Right atrium auricular region (tissue), 2 donors: ENCODE measurements at places on chromosomes 11 and 22. TPM values are rescaled to one million over a fixed set of nuclear protein-coding genes. Genes with fewer than 3 reads are reported as not detected.

Gene CFAP300
- 1.8 TPM for total RNA-seq

Gene ASCL2
- 0.51 TPM for total RNA-seq

Gene OR5P2
- total RNA-seq = not detected

Gene INCENP
- 8.1 TPM for total RNA-seq

Gene SCGB1D2
- total RNA-seq = not detected

Gene RIC3
- total RNA-seq = 7.9 TPM

- H3K27ac ChIP-seq = peak overlapping the region; percentile 1
- DNase-seq = no peak
- H3K4me1 ChIP-seq = peaks cover 37% of the 10 kb centered on the region
- no peaks in the 10 kb centered on the region for H3K36me3 ChIP-seq
These were observed 87.2 kb upstream of the PITPNB start for GRCh38 chr22:28006271-28006670.

DNA sequence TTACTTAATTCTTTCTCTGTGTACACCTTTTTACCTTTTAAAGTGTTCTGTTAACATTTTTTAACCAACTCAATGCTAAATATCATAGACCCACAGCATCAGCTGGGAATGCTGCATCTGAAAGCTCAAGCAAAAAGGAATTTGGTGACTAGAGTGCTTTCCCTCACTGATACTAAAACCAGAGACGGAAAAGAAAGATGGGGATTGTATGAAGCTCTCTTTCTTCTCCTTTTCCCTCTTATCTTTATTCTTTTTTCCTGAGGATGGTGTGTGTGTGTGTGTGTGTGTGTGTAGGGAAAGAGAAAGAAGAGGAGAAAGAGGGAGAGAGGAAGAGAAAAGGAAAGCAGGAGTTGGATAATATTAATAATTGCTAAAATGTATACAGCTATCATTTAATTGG lies 4.1 kb upstream of the SIK2 start:
- no peak overlapping the region for H3K27ac ChIP-seq
- no peak overlapping the region for H3K4me3 ChIP-seq
- no peaks in the 10 kb centered on the region for H3K36me3 ChIP-seq
- peaks cover 15% of the 10 kb centered on the region for H3K4me1 ChIP-seq

GRCh38 chr11:59141673-59142460 lies 789 bp upstream of the FAM111A start:
- H3K27ac ChIP-seq = peak overlapping the region; percentile 88
- no peaks in the 10 kb centered on the region for H3K4me1 ChIP-seq
- H3K4me3 ChIP-seq = peak overlapping the region; percentile 69
- H3K36me3 ChIP-seq = no peaks in the 10 kb centered on the region

DNA sequence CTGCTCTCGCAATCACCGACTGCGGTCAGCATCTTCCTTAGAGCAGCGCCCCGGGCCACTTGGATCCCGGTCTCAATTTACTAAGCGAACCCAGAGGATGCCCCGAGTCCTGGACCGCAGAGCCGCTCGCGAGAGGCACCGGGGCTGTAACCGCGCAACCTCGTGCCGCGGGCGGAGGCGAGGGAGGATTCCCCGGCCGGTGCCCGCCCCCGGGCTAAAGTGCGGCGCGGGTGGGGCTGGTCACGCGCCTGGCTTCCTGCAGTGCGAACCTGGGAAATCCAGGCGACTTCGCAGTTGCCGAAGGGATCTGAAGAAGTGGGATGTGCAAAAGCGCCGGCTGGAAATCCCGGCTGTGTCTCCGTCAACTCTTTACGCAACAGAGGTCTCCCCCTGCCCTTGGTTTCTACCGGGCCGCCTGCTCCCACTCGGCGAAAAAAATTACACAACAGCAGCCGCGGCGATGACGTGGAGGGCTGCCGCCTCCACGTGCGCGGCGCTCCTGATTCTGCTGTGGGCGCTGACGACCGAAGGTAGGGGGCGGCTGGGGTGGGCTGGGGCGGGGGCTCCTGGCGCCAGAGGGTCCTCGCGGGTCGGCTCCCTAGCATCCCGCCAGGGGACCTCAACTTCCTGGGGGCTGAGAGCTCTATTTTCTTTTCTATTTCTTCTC lies at the start of gene NCR3LG1:
Gene NCR3LG1 (plus strand): TSS at position 291 of the 667 bp plus-strand sequence. CDS start 170 bp downstream, at position 461.
- no peaks in the 10 kb centered on the region for H3K36me3 ChIP-seq
- no peaks in the 10 kb centered on the region for H3K27me3 ChIP-seq
- peaks cover 25% of the 10 kb centered on the region for H3K4me1 ChIP-seq
- DNase-seq = peak; percentile 79
- H3K4me3 ChIP-seq = peak within 1 kb of the TSS; percentile 73
- H3K27ac ChIP-seq = peak within 1 kb of the TSS; percentile 85

DNA sequence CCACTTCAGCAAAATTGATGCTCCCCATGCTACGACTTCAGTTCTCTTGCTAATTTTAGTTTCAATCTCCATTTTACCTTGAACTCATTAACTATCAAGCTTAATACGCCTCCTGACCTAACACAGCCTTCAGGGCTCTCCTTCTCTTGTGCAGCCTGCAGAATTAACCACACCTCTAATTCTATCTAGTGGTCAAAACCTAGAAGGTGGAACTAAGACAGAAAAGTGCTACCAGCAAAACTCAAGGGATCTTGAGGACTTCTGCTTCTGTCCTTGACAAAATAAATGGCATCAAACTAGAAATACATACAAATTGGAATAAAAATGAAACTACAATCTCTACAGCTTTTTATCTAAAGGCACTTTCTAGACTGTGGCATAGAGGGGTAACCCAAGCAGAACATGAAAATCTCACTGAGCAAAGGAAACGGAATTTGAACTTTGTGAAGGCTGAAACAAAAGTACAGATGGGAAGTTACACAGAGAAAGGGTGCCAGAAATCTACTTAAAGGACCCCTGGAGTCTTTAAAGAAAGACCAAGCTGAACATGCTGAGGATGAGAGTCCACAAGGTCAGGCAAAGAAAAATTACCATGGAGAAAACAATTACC lies 10.7 kb downstream of the CWF19L2 start:
- no peak overlapping the region for H3K4me3 ChIP-seq
- no peaks in the 10 kb centered on the region for H3K27me3 ChIP-seq
- H3K27ac ChIP-seq = no peak overlapping the region
- peaks cover 5% of the 10 kb centered on the region for H3K36me3 ChIP-seq
- no peak for DNase-seq
- H3K4me1 ChIP-seq = no peaks in the 10 kb centered on the region

GRCh38 chr11:67418476-67419281 lies 3.2 kb downstream of the CARNS1 start:
- H3K36me3 ChIP-seq = no peaks in the 10 kb centered on the region
- no peaks in the 10 kb centered on the region for H3K4me1 ChIP-seq
- no peak for DNase-seq
- no peak overlapping the region for H3K4me3 ChIP-seq
- H3K27me3 ChIP-seq = no peaks in the 10 kb centered on the region

DNA sequence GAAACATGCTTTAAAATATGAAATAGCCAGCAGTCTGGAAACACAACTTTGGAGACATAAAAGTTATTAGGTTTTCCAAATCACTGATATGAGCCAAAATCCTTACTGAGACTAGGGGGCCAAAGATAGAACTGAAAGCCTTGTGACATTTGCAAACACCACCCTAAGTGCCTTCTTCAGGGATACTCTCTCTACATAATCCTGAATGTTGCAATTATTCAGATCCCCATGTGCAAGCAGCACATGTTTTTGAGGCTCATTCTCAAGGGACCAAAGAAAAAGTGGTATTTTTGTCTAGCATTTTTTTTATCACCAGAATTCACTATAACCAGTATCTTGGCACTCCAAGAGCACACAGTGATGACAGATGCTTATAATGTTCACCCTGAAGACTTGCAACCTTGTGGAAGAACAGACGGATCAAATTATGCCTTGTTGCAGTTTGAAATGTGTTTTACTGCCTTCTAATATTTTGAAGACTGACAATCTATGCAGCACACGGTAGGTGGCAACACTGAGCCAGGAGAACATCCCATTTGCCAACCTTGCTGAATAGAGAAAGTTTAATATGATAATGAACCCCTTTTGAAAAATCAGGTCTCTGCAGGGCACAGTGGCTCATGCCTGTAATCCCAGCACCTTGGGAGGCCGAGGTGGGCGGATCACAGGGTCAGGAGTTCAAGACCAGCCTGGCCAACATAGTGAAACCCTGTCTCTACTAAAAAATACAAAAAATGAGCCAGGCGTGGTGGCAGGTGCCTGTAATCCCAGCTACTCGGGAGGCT lies 78.5 kb downstream of the PLEKHA7 start:
- peaks cover 37% of the 10 kb centered on the region for H3K4me1 ChIP-seq
- DNase-seq = no peak
- no peaks in the 10 kb centered on the region for H3K27me3 ChIP-seq
- H3K4me3 ChIP-seq = no peak overlapping the region
- no peaks in the 10 kb centered on the region for H3K36me3 ChIP-seq

- no peak overlapping the region for H3K4me3 ChIP-seq
- no peaks in the 10 kb centered on the region for H3K36me3 ChIP-seq
- DNase-seq = no peak
- H3K27ac ChIP-seq = no peak overlapping the region
- H3K27me3 ChIP-seq = no peaks in the 10 kb centered on the region
These were observed 494.6 kb downstream of the MIAT start for GRCh38 chr22:27152033-27152432.

DNA sequence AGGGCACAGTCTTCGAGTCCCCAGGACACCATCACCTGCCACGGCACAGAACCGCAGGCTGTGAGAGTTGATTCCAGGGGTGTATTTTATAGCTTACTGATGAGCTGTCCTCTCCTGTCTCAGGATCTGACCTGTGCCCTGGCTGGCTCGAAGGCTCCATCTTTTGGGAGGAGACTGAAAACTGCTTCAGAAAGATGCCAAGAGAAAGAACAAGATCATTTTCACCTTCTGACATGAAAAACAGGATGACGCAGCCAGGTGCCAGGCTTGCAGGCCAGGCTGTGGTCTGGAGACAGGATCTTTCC lies 2.2 kb downstream of the MRGPRD start:
- no peaks in the 10 kb centered on the region for H3K36me3 ChIP-seq
- no peak for DNase-seq
- H3K4me3 ChIP-seq = no peak overlapping the region
- no peak overlapping the region for H3K27ac ChIP-seq
- H3K27me3 ChIP-seq = no peaks in the 10 kb centered on the region
- no peaks in the 10 kb centered on the region for H3K4me1 ChIP-seq

DNA sequence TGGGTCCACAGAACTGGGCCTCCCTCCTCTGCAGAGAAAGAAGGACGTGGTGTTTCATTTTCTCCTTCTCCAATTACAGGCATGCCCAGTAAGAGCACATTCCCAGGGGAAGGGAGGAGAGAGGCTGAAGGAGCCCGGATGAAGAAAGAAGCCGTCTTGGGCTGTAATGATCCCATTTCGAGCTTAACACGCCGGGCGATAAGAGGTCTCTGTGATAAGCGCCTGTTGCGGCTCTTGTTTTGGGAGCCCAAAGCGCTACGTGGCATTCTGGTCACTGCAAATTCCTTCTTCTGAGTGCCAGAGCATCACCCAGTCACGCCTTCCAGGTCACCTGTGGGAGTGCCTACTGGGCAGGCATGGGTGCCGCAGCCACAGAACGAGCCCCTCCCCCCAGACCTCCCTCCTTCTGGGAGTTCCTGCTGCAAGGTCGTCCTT lies 57.5 kb downstream of the ANO1 start:
- peaks cover 10% of the 10 kb centered on the region for H3K4me1 ChIP-seq
- no peaks in the 10 kb centered on the region for H3K27me3 ChIP-seq
- no peaks in the 10 kb centered on the region for H3K36me3 ChIP-seq
- DNase-seq = no peak
- H3K4me3 ChIP-seq = no peak overlapping the region

GRCh38 chr11:113204280-113204679 lies 110.1 kb upstream of the TTC12 start:
- H3K4me3 ChIP-seq = no peak overlapping the region
- no peak overlapping the region for H3K27ac ChIP-seq

DNA sequence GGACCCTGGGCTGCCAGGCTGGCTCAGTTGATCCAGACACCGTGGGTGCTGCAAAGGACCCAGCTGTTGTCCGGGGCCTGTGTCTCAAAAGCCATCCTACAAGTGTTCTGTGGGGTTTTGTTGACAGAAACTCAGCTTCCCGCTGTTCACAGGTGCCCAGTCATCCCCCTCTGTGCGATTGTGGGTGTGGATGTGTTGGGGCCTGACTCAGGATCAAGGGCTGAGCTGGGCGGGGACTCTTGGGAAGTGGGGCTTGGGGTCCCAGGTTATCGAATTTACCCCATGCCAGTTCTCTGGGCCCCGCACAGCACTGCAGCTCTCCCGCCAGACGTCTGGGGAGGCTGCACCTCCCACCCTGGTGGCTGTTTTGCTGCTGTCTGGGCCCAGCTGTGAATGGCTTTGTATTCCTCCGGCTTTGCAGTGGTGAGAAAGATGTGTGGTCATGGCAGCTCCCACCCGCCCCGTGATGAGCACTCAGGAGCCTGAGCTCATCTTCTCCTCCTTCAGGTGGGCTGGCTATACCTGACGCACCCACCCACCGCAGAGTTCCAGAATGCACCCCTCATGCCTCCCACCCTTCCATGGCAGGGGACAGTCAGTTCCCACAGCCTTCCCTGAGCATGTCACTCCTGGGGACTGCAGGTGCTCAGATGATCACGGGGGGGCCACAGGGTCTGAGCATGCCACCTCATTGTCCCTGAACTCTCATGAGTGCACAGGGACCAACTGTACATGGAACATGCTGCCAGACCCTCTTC lies 3.6 kb upstream of the AP2A2 start:
- H3K4me3 ChIP-seq = no peak overlapping the region
- H3K27me3 ChIP-seq = no peaks in the 10 kb centered on the region
- DNase-seq = no peak

DNA sequence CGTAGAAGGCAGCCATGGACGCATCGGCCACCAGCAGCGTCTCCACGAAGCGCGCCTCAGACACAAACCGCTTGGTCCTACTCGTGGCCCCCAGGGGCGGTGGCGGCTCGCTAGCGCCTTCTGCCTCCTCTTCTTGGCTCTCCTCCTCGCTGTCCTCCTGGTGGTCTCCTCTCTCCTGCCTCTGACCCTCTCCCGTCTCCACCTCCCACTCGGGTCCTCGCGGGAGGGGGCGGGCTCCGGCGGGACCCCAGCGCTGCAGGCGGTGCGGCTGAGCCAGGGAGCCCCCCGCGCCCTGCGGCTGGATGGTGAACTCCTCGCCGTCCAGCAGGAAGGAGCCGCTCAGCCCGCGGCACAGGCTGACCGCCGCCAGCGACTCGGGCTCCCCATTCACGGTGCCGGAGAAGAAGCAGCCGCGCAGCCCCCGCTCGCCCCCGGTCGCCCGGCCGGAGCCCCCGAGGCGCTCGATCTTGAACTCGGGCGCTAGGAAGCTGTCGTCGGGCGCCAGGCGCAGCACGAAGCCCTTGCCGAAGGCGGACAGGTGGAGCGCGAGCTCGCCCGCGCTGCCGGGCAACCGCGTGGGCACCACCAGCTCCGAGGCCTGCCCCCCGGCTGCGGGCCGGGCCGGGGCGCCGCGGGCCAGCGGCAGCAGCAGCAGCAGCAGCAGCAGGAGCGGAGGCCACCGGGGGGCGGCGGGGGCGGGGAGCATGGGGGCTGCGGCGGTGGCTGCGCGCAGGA lies 661 bp downstream of the ADAMTS8 start:
- H3K4me1 ChIP-seq = no peaks in the 10 kb centered on the region
- H3K27ac ChIP-seq = peak overlapping the region; percentile 54
- DNase-seq = no peak
- peak overlapping the region; percentile 35 for H3K4me3 ChIP-seq
- no peaks in the 10 kb centered on the region for H3K36me3 ChIP-seq
- no peaks in the 10 kb centered on the region for H3K27me3 ChIP-seq
